Esophagus squamous epithelium (tissue), 5 donors: ENCODE measurements at places on chromosomes 7 and 10.

- no peak for DNase-seq
Observed at GRCh38 chr7:136399385-136399784, 422.2 kb upstream of the MTPN start.

DNA sequence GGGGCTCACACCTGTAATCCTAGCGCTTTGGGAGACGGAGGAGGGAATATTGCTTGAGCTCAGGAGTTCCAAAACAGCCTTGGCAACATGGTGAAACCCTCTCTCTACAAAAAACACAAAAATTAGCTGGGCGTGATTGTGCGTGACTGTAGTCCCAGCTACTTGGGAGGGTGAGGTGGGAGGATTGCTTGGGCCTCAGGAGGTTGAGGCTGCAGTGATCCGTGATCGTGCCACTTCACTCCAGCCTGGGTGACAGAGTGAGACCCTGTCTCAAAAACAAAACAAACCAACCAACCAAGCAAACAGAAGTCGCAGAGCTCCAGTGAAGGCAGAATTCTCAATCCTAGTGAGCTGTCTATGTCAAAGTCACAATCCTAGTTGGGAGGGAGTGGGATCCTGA, 14.3 kb upstream of the STN1 start:
- no peak for DNase-seq

DNA sequence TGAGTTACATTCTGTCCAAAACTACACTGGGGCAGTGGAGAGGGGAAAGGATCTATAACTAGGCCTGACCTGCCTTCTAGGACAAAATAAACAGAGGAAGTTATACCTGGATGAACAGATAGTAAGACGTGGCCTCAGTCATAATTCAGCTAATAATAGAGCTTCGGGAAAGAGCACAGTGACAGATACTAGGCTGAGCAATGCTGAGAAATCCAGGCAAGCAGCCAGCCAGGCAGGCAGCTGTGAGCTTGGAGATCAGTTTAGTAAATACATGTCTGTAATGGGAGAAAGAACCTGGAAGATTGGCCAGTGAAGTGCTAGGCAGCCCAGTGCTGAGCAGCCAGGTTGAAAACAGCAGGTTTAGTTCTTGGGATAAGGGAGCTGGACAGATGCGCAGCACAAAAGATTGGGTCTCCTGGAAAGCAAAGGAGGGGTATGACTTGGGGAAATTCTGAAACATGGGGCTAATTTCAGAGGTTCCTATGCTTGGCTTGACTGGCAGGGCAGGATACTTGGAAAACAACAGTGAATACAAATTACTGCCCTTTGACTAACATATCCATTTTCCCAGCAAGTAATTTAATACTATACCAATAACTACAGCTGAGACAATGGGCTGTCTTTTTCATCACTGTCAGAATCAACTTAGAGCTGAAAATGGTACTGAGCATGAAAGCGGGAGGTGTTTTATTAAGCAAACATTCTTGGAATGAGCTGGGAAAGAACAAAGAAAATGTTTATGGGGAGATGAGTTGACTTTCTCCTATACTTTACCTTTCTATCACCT, 140.8 kb downstream of the DGKB start:
- DNase-seq = no peak

DNA sequence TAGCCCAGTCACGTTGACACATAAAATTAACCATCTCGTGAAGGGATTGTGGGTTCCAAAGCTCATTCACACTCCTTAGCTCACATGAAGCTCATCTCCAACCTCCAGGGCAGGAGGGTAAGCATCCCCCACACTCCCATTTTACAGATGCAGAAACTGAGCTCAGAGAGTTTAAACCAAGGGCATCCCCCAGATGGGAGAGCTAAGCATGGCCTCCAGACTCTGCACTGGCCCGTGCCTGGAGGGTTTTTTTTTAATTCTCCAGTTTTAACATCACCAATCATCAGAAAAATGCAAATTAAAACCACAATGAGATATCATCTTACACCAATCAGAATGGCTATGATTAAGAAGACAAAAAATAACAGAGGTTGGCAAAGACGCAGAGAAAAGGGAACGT, 53.3 kb upstream of the TCF7L2 start:
- DNase-seq = no peak

DNA sequence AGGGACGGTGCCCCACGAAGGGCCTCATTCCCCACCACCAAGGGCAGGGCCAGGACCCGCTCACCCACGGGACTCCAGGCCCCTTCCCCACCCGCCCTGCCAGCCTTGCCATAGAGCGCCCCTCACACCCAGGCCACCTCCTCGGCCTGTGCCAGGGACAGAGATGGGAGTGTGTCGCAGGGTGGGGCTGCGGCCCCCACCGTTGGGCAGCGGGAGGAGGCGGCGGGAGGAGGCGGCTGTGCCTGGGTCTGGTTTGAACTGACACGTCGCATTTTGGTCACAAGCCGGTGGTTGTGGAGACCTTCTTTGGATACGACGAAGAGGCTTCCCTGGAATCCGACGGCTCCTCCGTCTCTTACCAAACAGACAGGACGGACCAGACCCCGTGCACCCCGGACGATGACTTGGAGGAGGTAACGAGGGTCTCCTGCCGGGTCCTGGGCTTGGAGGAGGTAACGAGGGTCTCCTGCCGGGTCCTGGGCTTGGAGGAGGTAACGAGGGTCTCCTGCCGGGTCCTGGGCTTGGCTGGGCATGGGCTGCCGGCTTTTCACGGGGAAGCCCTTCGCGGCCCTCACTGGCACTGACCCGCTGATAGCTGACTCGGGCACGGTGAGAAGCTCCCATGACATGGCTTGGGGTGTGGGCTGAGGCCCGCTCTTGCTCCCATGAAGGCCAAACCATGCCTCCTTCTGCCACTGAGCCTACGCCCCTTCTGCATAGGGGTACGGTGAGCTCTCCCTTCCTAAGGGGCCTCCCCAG, 46.4 kb upstream of the DPYSL4 start:
- no peak for DNase-seq
